ENCODE measurements at places on chromosomes 12 and 14.

DNA sequence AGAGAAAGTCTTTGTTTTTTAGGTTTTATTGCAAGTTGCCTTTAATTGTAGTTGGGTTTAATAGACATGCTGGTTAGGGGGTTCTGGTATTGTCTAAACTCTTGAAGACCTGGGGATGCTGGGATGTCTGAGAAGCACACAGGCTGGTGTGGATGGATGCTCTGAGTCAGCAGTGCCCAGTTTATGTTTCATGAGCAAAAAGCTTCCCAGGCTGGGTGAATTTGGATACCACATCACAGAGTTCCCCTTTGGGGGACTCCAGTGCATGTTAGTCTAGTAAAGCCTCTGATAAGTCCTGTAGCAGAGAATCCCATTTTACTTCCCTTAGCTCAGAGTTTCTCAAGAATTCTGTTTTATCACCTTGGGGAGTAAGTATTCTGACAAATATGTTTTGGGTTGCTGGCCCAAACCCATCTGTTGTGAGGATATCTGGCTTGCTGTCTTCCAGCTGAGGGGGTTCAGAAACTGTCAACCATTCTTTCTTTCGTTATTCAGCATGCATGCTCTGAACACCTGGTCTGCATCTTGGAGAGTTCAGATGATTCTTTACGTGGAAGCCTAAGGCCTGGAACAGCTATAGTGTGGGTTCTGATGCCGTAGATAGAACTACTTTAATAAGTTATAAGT is 509.1 kb downstream of the VRK1 start:
- no peak overlapping the region for H3K4me3 ChIP-seq
- H3K36me3 ChIP-seq, result no peaks in the 10 kb centered on the region
- no peak overlapping the region for H3K27ac ChIP-seq
- DNase-seq, result no peak
- H3K27me3 ChIP-seq, result no peaks in the 10 kb centered on the region

DNA sequence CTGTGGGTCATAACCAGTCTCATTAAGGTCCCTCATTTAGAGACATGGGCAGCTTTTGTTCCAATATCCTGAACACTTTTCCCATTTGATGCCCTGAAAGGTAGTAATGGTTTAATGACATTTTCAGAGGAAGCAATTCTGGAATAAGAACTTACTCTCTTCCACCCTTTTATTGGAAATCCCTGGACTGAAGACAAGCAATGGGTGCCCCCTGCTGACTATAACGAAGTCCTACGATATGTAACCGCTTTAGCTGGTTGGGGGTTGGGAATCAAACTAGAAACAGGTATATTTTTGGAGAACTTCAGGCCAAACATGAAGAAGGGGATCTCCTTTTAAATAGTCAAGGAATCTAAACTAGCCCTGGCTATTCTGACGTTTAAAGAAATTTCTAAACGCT is 20.5 kb downstream of the SARNP start:
- H3K4me3 ChIP-seq, result no peak overlapping the region
- H3K36me3 ChIP-seq, result peaks cover 2% of the 10 kb centered on the region
- H3K4me1 ChIP-seq, result no peaks in the 10 kb centered on the region
- H3K27ac ChIP-seq, result no peak overlapping the region
- no peak for DNase-seq

DNA sequence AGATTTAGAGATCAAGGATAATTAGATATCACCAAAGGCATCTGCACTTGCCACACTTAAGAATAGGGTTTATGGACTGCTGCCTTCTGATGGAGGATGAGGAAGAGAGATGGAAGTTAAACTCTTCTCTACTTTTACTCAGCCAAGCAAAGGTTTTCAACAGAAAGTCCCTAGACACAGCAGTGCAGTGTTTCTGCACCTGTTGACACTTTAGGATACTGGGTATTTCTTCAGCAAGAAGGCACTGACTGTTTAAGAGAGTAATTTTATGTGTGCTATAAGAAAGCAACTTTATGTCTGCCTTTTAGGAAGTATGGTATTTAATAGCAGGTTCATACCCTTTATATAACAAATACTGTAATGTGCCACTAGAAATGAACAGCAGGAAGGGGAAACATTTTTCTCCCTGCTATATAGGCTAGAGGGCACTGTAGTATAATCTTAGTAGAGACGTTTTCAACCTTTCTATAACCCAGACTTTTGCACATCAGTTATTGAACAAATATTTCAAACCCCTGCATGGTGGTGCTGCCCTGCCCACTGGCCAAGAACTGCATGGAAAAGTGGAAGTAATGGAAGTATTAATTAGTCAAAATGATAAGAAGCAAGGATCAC is 225.0 kb upstream of the GRIP1 start:
- DNase-seq, result no peak
- H3K27me3 ChIP-seq, result no peaks in the 10 kb centered on the region
- H3K4me3 ChIP-seq, result no peak overlapping the region
- no peaks in the 10 kb centered on the region for H3K4me1 ChIP-seq

- no peaks in the 10 kb centered on the region for H3K4me1 ChIP-seq
- no peaks in the 10 kb centered on the region for H3K36me3 ChIP-seq
- H3K27ac ChIP-seq, result no peak overlapping the region
These were observed 301.4 kb upstream of the NOS1 start for GRCh38 chr12:117662620-117663395.

- H3K36me3 ChIP-seq, result no peaks in the 10 kb centered on the region
- H3K4me1 ChIP-seq, result peaks cover 2% of the 10 kb centered on the region
- H3K27me3 ChIP-seq, result no peaks in the 10 kb centered on the region
- H3K4me3 ChIP-seq, result no peak overlapping the region
These were observed 58.3 kb downstream of the VCPKMT start for GRCh38 chr14:50058113-50058512.

- no peak overlapping the region for H3K27ac ChIP-seq
- no peaks in the 10 kb centered on the region for H3K27me3 ChIP-seq
- no peak overlapping the region for H3K4me3 ChIP-seq
These were observed 1.7 kb upstream of the KRT76 start for GRCh38 chr12:52778833-52779232.

DNA sequence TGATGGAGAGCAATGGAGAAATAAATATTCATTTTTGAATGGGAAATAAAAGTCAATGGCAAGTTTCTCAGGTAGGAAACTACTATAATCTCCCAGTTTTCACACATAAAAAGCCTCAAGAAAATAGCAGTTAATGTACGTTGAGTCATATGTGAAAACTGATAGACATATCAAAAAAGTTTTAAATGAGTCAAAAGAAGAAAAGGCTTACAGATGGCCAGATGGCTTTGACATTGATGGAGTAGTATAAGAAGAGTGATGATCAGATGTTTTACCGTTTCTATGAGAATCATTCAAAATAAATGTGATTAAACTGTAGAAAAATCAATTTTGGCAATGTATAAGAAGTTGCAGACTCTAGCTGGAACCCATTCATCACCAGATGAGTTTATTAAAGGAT is 97.8 kb downstream of the LLPH start:
- H3K36me3 ChIP-seq, result no peaks in the 10 kb centered on the region
- H3K4me3 ChIP-seq, result no peak overlapping the region
- no peak overlapping the region for H3K27ac ChIP-seq
- H3K4me1 ChIP-seq, result no peaks in the 10 kb centered on the region

DNA sequence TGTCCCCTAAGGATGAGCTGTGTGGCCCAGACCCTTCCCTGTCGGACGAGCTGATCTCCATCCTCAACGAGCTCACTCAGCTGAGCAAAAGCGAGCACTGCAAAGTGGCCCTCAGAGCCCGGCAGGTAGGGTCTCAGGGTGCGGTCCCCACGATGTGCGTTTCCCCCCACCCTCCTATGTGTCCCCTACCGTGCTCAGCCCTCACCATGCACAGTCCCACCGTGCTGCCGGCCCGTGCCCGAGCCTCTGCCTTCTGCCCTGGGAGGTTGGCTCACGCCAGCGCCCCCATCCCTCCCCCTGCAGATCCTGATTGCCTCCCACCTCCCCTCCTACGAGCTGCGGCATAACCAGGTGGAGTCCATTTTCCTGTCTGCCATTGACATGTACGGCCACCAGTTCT is 86.6 kb downstream of the FOXN4 start:
- H3K27ac ChIP-seq, result no peak overlapping the region
- H3K4me3 ChIP-seq, result no peak overlapping the region
- H3K36me3 ChIP-seq, result no peaks in the 10 kb centered on the region
- H3K4me1 ChIP-seq, result no peaks in the 10 kb centered on the region
- no peak for DNase-seq
- no peaks in the 10 kb centered on the region for H3K27me3 ChIP-seq
